ENCODE measurements at places on chromosomes 6 and 20. TPM values are rescaled to one million over a fixed set of nuclear protein-coding genes. Genes with fewer than 3 reads are reported as not detected.

GRCh38 chr6:142857233-142857761, 87.7 kb downstream of the HIVEP2 start:
- no peak for DNase-seq

DNA sequence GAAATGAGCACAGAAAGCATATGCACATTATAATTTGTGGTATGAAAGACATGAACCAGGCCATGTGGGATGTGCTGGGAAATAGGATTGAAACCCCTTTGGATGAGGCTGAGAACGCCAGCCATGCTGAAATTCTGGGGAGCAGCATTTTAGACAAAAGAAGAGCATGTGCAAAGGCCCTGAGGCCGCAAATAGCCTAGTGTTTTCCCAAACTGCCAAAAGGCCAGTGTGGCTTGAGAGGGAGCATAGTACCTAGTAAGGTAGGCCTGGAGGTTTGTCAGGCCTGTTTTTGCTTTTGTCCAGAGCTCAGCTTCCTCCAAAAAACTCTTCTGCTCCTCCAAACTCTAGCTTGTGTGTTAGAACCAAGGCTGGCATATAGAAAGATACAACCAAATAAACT, 57.4 kb upstream of the NOP56 start:
- DNase-seq: no peak

DNA sequence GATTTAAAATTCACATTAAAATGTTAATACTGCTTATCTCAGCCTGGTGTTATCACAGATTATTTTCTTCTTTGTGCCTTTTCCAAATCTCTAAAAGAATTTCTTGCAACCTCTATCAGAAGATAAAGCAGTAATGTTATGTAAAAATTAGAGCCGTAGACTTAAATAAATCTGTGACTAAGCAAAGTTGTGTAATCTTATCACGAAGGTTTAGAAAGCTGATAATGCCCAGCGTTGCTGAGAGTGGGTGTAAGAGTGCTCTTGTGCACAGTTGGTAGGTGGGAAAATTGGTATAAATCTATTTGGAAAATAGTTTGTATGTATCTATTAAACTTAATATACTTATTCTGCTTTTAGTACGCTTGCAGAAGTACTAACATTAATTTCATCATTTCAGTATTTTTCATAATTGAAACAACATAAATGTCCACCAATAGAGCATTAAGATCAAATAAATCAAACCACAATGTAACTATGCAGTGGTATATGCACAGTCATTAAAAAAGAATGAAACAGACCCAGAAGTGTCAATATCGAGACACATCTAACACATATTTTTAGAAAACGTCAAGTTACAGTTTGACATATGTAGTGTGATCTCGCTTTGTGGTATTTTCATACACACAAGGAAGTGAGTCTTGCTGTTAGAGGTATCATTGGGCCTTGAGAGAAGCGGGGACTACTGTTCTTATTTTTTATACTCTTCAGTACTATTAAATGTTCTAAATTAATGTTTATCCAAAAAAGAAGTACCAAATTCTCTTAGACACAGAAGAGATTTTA, 54.4 kb upstream of the PBOV1 start:
- no peak for DNase-seq

- no peak for DNase-seq
Measured at GRCh38 chr6:133632906-133633305, 256.0 kb upstream of the TCF21 start.

GRCh38 chr20:11755071-11755841, 162.4 kb upstream of the BTBD3 start:
- no peak for DNase-seq

GRCh38 chr20:47258745-47259695, 97.5 kb downstream of the ZMYND8 start:
- no peak for DNase-seq

GRCh38 chr6:127980996-127981395, 80.1 kb upstream of the THEMIS start:
- DNase-seq: no peak

DNA sequence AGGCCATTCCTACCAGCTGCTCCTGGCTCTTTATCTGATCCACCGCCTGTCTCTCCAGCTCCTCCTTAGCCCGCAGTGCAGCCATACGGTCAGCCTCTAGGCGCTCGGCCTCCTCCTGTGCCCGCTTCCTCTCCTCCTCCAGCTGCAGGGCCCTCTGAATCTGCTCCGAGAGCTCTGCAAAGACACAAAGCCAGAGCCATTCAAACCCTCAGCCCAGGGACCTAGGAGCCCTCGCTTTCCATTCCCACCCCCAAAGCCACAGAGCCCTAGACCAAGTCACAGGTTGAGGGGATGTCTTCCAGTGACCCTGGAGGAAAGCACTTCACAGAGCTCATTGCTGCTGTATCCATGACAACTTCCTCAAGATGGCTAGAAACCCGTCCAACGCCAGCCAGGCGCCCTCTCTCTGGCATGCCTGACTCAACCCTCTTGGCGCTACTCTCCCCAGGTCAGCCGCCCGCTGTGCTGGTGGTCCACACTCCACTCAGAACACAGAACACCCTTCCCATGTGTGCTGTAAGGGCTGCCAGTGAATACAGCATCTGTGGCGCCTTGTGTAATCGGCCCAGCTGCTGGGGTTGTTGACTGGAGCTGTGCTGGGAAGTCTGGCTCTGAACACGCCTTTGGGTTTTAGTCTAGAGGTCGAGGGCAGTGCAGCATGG, 49.3 kb downstream of the EZR start:
- DNase-seq: peak; percentile 34

GRCh38 chr6:7188492-7188891, 80.7 kb downstream of the RREB1 start:
- DNase-seq: no peak

GRCh38 chr20:33400812-33401183, 521 bp downstream of the CDK5RAP1 start:
- DNase-seq: no peak

DNA sequence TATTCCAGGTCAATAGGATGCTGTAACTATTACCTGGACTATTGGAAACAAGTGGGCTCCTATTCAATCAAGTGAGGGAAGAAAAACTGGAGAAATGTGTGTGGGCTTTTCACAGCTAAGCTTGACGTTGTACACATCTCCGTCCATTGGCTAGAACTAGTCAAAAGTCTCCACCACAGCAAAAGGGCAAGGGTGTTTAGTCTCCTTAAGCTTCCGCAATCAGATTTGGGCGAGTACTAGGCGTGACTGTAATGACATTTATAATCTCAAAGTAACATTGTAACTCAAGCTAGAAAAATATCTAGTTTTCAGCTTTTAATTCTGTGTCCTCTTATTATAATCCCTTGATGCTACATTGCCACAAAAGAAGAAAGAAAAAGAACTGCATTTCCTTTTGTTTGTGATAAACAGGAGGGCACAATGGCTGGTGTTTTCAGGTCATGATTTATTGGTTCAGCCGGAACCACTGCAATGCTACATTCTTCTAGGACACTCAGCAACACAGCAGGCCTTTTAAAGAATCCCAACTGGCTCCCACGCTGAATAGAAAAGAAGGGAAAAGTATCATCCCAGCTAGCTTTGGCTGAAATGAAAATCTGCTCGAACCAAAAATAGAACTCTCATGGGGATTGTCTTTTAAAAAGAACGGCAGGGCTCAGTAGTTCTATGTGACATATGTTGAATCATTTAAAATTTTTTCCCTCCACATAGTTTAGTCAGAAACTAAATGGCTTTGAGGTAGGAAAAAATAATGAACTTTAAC, 387.7 kb downstream of the BTBD3 start:
- peak; percentile 82 for DNase-seq

DNA sequence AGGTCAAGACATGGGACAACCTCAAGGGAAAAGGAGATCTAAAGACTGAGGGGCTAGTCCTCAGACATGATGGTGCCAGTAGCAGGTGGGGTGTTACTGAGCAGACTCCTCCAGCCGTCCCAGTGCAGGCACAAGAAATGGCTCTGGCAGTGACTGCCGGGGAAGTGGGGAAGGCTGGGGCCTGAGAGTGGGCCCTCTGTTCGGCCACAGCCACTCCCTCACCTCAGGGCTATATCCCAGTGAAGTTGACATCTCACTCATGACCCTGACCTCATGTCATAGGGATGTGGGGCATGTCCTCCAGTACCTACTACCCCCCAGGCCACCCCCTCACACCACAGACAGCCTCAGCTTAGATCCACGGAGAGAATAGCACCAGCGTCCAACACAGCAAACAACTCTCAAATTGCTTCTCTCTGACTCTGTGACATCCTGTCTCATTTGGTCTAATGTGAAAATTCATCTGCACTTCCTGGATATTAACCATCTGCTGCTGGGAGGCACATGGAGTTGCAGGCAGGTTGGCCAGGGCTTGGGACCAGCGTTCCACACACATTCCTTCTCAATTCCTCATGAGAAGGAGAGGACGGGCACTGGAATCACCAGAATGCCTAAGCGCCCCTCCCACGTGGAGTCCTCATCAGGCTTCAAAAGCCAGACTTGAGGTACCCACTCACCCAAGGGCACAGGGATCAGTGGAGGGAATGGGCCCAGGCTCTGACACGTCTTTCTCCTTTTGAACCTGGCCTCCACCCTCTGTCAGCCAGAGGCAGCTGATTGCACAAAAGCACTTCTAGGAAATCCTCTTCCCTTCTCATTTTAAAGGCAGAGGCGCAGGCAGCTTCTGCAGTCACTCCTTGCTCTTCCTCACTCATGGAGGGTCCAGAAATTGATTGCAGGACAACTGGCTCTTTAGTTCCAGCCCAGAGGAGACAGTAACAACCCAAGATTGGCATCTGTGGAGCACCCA, 163.6 kb upstream of the CST7 start:
- DNase-seq: no peak

- DNase-seq: peak; percentile 30
Measured at GRCh38 chr6:37860226-37860839, 40.8 kb downstream of the ZFAND3 start.

CCND3 gene
- polyA plus RNA-seq: 64.5 TPM

KCNQ2 gene
- polyA plus RNA-seq: 4.4 TPM

GPX5 gene
- polyA plus RNA-seq: not detected

PXDC1 gene
- polyA plus RNA-seq: 22.9 TPM

DCDC2 gene
- 0.05 TPM for polyA plus RNA-seq

ENPP4 gene
- polyA plus RNA-seq: 44.4 TPM
